ENCODE measurements at places on chromosomes 2 and 18.

DNA sequence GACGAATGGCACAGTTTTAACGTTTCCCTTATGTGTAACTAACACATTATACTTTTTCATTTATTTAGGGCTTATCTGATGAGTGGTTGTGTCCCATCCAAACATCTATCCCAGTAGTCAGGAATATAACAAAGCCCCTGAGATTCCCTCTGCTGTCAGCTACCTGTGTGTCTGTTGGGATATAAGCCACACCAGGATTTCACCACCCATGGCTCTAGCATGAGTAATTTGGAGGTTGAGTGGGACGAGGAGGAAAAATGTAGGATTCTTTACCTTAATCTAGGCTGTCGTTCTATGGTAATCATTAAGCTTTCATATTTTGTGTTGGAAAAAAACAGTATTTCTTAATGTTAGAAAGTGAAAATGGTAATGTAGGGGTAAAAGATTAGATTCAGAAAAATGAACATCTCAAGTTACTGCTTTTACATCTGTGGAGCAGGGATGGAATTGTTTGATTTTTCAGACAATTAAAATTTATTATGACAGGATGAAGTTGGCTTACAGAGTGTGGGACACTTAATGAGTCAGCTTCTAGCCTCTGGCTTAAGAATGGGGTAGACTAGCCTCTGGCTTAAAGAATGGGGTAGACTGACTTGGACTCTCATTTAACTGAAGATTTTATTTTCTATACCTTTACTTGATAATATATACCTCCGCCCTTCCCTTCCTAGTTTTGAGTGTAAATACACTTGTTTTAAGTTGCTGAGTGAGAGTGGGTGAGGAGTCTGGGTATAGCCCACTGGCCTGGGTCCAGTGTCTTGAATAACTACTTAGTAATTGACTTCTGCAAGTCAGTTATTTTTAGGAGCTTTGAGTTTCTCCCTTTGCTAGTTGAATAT lies 88.5 kb upstream of the RANBP2 start:
- DNase-seq: no peak

DNA sequence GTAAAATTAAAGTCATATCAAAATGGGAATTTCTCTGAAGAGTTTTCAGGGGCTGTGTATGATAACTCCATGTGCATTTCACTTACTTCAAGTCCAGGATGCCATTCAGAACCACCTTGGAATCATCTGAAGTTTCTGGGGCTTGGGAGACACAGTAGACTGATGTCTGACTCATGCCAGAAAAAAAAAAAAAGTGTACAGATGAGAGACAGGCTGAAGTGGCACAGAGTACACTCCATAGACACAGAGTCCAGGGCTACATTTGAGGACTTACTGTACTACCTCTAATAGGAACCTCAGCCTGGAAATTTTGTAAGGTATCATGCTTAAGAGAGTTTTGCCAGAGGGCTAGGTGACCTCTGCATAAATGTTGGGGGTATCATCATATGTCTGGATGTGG lies 92.0 kb downstream of the SS18 start:
- no peak for DNase-seq

- no peak for DNase-seq
Observed at GRCh38 chr2:19804639-19805260, 97.0 kb downstream of the TTC32 start.

DNA sequence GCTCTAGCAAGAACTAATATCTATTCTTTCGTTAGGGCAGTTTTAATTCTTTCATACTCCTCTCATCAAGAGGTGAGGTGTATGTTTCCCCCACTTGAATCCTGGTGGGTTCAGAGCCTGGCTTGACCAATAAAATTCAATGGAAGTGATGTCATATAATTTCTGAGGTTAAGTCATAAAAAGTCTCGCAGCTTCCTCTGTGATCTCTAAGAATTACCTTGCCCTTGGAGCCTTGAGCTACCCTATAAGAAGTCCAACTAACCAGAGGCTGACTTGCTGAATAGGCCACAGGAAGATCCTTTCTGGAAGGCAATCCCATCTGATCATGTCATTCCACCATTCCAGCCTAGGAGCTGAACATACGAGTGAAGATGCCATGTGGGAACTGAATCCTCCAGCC lies 26.1 kb upstream of the INO80D start:
- no peak for DNase-seq

DNA sequence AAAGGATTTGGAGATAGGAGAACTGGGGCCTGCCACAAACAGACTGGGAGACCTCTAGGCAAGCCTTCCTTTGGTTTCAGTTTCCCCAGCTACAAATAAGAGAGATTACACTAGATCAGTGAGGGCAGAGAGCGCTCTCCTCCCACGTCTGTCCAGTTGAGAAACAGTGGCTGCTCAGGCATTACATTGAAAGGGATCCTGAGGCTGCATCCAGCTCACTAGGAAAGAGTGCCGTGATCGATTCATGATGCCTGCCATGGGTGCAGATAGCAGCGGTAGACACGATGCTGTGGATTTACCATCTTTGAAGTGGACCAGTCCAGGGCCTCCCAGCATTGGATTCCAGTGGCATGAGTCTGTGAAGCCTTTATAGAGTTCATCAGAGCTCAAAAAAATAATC lies 62.6 kb downstream of the EN1 start:
- DNase-seq: no peak

- no peak for DNase-seq
Observed at GRCh38 chr2:61460163-61460562, 10.7 kb downstream of the USP34 start.

GRCh38 chr2:102915128-102915527 lies 153.3 kb downstream of the TMEM182 start:
- no peak for DNase-seq

DNA sequence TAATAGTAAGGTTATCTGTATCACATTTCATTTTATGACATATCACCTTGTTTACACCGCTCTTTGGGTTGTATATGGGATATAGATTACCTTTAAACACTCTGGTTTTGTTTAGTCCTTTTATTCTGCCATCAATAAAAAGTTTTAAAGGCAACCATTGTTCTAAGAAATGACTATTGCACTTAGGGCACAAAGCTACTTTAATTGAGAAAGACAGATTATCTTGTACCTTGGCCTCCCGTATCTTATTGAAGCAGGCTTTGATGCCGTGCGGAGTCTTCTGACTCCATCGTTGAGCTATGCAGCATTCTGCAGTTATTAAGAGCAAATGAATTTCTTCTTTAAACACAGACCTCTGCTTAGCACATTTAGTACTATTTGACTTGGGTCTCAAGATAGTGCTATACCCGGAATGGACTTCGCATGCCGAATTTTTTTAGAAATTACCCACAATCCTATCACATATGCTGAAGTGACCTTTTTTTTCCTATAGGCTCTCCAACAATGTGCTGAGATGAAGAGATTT lies 16.7 kb downstream of the PKDCC start:
- DNase-seq: no peak

GRCh38 chr18:45024357-45025088 lies 343.8 kb downstream of the SETBP1 start:
- no peak for DNase-seq

- DNase-seq: no peak
Observed at GRCh38 chr2:55019526-55020258, 30.6 kb downstream of the RTN4 start.

DNA sequence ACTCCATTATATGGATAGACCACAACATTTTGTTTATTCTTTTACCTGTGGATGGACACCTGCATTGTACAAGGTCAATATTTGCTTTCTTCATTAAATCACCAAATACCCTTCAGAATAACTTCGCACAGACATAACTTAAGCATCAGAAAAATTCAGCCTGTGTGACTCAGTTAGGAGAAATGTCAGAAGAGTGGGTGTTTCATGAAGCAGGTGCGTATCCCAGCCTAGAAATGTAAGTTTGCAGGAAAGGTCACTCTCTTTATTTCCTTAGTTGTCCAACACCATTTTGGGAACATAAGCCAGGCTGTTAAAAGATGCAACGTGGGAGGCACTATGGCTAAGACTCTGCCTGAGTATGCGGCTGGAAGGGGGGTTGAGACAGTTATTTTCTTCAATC lies 48.6 kb upstream of the FHL2 start:
- DNase-seq: no peak

DNA sequence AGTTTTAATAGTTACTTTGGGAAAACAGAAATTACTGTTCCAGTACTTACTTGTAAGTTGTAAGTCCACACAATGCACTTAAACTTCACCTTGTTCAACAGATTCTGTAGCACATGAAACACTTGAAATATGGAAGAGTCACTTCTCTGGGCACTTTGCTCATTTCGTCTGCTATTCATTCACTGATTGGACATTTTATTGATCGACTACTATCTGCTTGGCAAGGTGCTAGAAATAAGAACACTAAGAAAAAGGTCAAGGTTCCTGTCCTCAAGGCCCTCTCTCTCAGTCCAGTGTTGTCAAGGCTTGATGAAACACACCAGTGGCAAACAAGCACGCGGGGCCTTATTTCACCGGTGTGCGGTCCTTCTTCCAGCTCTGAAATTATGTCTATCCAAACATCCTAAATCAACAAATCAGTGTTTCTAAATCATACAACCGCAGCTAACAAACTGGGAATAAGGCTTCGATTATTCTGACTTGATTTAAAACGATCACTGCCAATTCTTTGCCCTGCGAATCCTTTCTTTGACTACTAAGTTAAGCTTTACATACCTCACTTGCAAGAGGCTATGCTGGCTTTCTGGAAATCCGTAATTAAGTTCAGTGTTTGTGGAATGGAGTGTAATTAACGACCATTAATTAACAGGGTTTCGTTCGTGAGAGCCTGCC lies 780 bp upstream of the ITGAV start:
- no peak for DNase-seq

GRCh38 chr2:12589802-12590320 lies 126.9 kb upstream of the TRIB2 start:
- DNase-seq: no peak

GRCh38 chr2:6946722-6947121 lies 29.5 kb downstream of the RNF144A start:
- DNase-seq: no peak

DNA sequence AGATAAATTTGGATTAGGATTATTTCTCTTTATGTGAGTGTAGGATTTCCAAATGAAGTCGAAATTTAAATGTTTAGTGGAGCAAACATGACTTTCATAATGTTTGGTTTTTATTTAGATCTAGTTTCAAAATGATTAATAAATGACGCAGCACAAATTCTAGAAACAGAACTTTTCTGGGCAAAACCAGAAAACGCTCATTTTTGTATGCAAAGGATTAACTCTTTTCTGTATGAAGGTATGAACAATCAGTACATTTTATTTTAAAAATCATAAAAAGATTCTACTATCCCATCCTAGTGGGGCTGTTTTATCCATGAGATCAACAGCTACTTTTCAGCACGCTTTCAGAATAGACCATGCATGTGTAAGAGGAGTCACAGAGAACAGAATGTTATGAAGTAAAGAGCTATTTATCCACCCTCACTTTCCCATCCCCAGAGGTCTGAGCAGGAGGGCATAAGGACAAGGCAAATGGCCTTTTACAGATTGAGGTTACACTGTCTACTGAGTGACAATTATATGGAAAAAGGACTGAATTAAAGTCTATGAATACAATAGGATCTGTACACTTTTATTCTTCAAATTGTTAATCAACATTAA lies 270.8 kb downstream of the ZEB2 start:
- DNase-seq: no peak

DNA sequence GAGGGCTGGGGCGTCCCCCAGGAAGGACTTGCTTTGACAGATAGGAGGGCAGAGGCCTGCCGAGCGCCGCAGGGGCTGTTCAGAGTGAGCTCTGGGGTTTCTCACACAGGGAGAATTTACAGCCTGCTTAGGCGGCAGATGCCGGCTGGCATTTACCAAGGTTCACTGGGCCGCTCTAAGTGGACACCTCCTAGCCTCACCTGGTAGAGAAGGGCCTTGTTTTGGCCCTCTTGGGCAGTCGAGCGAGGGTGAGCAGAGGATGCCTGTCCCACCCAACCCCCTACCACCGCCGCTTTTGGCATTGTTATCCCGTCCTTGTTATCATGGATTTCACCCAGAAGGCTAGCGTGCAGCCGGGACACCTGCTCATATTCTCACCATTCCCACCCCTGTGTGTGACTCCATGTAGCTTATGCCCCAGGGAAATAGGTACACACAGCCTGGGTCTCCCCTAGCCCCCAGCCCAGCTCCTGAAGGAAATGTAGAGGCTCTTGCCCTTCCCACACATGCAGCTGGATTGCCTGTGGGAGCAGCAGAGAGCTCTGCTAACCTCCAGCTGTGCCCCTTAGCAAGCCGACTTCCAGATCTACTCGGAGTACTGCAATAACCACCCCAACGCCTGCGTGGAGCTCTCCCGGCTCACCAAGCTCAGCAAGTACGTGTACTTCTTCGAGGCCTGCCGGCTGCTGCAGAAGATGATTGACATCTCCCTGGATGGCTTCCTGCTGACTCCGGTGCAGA lies 52.4 kb downstream of the FAM168B start:
- DNase-seq: no peak

DNA sequence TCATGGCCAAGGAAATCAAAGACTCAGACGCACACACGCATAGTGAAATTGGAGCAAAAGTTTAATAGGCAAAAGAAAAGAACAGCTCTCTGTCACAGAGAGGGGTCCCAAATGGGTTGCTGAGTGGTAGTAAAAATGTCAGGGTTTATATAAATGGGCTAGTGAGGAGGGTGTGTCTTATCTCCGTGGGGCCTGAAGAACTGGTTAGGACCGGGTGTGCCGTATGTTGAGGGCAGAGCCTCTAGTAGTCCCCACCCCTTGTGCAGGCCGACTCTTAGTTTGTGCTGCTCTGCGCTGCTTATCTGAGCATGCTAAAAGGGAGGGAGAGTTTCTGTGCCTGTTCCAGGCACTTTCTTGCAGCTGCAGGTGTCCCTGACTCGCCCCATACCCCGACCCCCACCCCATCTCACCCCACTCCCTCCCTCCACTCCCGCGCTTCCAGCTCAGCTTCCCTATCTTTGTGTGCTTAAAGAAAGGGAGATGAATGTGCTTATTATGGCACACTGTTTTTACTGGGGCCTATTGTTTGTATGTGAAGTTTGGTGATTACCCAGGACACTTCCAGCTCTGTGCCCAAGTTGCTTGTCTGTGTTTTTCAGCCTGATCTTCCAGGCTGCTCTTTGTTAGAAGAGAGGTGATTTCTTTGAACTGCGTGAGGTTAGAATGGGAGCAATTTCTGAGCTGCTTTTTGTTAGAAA lies 167.4 kb downstream of the SPAG16 start:
- no peak for DNase-seq

GRCh38 chr18:37570336-37570930 lies 4.8 kb upstream of the CELF4 start:
- DNase-seq: no peak

DNA sequence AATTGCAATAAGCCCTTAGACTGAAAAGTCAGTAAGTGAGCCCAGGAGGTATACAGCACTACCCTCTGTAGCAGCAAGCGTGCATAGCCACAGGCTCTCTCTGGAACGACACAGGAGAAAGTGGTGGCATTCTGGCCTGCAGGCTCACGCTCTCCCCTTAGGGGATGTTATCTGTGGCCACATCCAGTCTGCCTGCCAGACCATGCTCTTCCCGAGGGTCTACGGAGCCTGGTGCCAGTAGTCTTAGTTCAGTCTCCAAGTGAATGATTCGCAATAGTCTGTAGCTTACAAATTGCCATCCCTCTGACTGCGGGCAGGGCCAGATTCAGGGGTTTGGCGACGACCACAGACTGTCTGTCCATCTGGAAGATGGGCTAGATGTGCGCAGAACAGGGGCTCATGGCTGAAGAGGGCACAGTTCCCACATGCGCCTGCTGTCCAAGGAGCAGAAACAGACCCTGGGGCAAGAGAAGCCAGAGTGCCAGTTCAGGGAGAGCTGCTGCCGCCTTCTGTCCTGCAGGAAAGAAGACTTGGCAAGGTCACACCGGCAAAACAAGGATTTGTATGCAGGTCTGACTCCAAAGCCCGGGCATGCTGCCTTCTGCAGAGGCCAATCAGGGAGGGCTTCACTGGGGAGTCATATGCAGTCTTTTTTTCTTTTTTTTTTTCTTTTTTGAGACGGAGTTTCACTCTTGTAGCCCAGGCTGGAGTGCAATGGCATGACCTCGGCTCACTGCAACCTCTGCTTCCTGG lies 3.5 kb upstream of the KLF11 start:
- DNase-seq: no peak

All from iPS DF 6.9 (cell line).